ENCODE measurements at places on chromosomes 7 and 10.

DNA sequence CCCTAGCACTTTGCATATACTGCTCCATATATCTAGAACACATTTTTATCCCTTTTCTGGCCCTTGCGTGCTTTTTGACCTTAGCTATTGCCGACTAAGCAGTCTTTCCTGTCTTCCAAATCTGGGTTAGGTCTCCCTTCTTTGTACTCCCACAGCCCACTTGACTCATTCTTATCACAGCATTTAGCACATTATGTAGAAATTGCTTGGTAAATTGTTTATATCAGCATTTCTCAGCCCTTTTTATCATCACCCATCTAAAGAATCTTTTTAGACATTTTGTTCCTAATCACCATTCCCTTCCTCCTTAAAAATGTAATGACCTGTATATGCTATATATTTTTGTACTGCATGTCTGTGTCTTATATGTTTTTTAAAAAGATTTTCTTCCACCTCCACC lies 101.7 kb downstream of the SDHAF3 start:
- no peaks in the 10 kb centered on the region for H3K36me3 ChIP-seq
- H3K27me3 ChIP-seq = peaks cover 36% of the 10 kb centered on the region
- no peaks in the 10 kb centered on the region for H3K4me1 ChIP-seq
- no peak overlapping the region for H3K4me3 ChIP-seq
- no peak for DNase-seq

- H3K4me1 ChIP-seq = no peaks in the 10 kb centered on the region
- DNase-seq = no peak
- no peaks in the 10 kb centered on the region for H3K27me3 ChIP-seq
- no peak overlapping the region for H3K27ac ChIP-seq
- H3K36me3 ChIP-seq = no peaks in the 10 kb centered on the region
- no peak overlapping the region for H3K4me3 ChIP-seq
Observed at GRCh38 chr10:65313406-65313805, 1612.4 kb upstream of the LRRTM3 start.

- no peaks in the 10 kb centered on the region for H3K36me3 ChIP-seq
- DNase-seq = no peak
- H3K4me1 ChIP-seq = no peaks in the 10 kb centered on the region
- H3K27me3 ChIP-seq = no peaks in the 10 kb centered on the region
- H3K27ac ChIP-seq = no peak overlapping the region
Observed at GRCh38 chr10:76012716-76013327, 581.4 kb downstream of the LRMDA start.

DNA sequence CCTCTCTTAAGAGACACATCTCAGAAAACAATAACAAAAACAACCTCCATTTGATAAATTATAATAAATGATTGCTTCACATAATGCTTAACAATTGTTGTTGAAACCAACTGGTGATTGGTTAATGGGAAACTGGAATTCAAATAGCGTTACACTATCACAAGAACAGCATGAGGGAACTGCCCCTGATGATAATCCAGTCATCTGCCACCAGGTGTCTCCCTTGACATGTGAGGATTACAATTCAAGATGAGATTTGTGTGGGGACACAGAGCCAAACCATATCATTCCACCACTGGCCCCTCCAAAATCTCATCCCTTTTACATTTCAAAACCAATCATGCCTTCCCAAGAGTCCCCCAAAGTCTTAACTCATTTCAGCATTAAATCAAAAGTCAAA lies 375.9 kb downstream of the BMPER start:
- no peaks in the 10 kb centered on the region for H3K27me3 ChIP-seq
- no peaks in the 10 kb centered on the region for H3K36me3 ChIP-seq
- H3K4me3 ChIP-seq = no peak overlapping the region
- H3K4me1 ChIP-seq = no peaks in the 10 kb centered on the region

DNA sequence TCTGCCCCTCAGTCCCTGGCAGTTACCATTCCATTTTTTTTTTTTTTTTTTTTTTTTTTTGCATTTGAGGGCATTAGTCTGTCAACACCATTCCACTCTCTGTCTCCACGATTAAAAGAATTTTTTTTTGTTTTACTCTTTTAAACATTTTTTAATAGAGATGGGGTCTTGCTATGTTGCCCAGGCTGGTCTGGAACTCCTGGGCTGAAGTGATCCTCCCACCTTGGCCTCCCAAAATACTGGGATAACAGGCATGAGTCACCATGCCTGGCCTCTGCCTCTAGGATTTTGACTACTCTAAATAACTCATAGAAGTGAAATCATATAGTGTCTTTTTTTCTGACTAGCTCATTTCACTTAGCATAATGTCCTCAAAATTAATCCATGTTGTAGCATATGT lies 16.5 kb upstream of the CLDN3 start:
- H3K4me3 ChIP-seq = no peak overlapping the region
- no peaks in the 10 kb centered on the region for H3K36me3 ChIP-seq
- no peak overlapping the region for H3K27ac ChIP-seq
- no peaks in the 10 kb centered on the region for H3K27me3 ChIP-seq
- H3K4me1 ChIP-seq = no peaks in the 10 kb centered on the region

DNA sequence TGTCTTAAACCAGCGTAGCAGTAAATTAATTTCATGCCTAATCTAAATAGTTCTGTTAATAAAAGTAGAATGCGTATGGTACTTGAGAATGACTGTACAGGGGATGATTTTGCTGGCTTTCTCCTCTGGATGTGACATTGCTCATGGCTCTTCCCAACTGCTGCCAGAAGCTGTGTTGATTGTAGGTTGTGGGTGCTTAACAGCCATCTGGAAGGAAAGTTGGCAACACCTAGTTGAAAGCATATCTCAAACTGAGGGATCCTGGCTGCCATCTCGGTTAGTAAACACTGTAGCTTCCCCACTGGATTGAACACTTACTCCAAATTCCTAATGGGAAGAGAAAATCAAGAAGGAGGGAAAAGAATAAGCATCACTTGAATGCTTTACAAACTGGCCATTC lies 130.9 kb downstream of the NXPH1 start:
- H3K36me3 ChIP-seq = no peaks in the 10 kb centered on the region
- H3K4me3 ChIP-seq = no peak overlapping the region
- H3K27me3 ChIP-seq = no peaks in the 10 kb centered on the region
- no peak overlapping the region for H3K27ac ChIP-seq
- H3K4me1 ChIP-seq = no peaks in the 10 kb centered on the region

DNA sequence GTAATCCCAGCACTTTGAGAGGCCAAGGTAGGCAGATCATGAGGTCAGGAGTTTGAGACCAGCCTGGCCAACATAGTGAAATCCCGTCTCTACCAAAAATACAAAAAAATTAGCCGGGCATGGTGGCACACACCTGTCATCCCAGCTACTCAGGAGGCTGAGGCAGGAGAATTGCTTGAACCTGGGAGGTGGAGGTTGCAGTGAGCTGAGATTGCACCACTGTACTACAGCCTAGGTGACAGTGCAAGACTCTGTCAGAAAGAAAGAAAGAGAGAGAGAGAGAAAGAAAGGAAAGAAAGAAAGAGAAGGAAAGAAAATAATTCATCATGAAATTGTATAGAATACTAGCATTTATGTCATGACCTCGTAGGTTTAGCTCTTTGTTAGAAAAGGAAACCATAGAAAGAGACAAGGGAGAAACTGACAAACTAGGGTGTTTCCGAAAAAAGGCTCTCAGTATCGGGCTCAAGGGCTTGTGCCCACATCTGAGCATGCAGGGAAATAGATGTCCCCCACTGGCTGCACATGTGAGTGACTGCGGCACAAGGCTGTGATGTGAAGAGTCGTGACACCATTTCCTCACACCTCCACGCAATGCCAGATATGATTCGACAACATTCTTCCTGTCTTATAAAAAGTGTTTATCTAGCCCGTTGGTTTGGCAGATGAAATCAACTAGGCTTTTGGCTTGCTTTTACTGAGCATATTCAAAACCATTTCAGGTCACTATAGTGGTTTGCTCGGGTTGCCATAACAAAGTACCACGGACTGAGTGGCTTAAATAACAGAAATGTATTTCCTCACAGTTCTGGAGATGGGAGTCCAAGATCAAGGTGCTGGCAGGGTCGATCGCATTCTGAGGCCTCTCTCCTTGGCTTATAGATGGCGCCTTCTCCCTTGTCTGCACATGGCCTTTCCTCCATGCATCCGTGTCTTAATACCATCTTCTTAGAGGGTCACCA lies 2.0 kb downstream of the SRGN start:
- H3K4me3 ChIP-seq = peak overlapping the region; percentile 89
- peak overlapping the region; percentile 99 for H3K27ac ChIP-seq
- peak; percentile 95 for DNase-seq

DNA sequence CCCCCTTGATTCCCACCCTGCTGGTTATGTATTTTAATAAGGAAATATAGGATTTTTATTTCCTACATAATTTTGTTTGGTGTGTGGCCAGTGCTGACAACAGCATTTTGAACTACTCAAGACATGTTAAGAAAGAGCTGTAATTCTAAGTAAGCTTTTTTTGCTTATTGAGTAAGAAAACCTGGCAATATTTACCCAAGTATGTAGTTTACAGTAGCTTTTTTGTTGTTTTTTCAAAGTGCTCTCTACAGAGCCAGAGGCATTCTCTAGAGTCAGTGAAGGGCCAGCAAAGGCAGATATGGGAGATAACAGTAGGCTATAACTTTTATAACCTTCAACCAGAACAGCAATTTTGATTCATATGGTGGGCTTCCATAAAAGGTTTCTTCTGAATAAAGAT lies 63.2 kb upstream of the TMEM168 start:
- no peak for DNase-seq
- no peak overlapping the region for H3K27ac ChIP-seq
- H3K36me3 ChIP-seq = peaks cover 20% of the 10 kb centered on the region
- no peaks in the 10 kb centered on the region for H3K27me3 ChIP-seq

GRCh38 chr10:77202857-77203256 lies 434.8 kb downstream of the KCNMA1 start:
- H3K27ac ChIP-seq = no peak overlapping the region
- peaks cover 12% of the 10 kb centered on the region for H3K27me3 ChIP-seq
- DNase-seq = no peak
- H3K4me1 ChIP-seq = no peaks in the 10 kb centered on the region
- H3K36me3 ChIP-seq = no peaks in the 10 kb centered on the region
- H3K4me3 ChIP-seq = no peak overlapping the region

DNA sequence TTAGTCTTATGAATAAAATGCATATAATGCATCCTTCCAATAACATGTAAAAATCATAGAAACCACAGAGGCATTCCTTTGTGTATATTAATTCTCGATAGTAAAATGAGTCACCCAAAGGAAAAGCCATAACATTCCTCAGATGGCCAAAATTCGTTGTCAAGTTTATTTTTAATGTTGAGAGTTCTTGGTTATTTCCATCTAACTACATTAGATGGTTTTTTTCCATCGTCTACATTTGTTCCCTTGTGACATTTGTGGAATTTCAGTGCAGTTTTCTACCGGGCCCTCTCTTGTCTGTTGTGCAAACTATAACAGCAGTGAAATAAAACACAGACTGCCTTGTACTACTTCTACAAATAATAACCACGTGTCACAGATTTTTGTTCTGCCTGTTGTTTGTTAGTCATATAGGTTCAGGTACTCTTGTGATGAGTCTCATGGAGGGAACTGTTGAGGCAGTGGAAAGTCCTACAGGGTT lies 54.7 kb upstream of the CCAR1 start:
- no peak overlapping the region for H3K27ac ChIP-seq
- H3K4me1 ChIP-seq = no peaks in the 10 kb centered on the region
- no peak overlapping the region for H3K4me3 ChIP-seq
- no peaks in the 10 kb centered on the region for H3K27me3 ChIP-seq

GRCh38 chr10:71719042-71719441 lies 536 bp downstream of the C10orf105 start:
- no peak for DNase-seq
- peaks cover 50% of the 10 kb centered on the region for H3K4me1 ChIP-seq
- H3K27me3 ChIP-seq = no peaks in the 10 kb centered on the region
- no peak overlapping the region for H3K27ac ChIP-seq
- no peaks in the 10 kb centered on the region for H3K36me3 ChIP-seq
- no peak overlapping the region for H3K4me3 ChIP-seq

GRCh38 chr10:60167050-60167449 lies 222.6 kb downstream of the ANK3 start:
- DNase-seq = no peak
- H3K4me3 ChIP-seq = no peak overlapping the region
- peaks cover 6% of the 10 kb centered on the region for H3K36me3 ChIP-seq
- H3K27ac ChIP-seq = no peak overlapping the region
- no peaks in the 10 kb centered on the region for H3K4me1 ChIP-seq

- no peak overlapping the region for H3K4me3 ChIP-seq
- no peaks in the 10 kb centered on the region for H3K27me3 ChIP-seq
- H3K36me3 ChIP-seq = no peaks in the 10 kb centered on the region
- no peak overlapping the region for H3K27ac ChIP-seq
- DNase-seq = no peak
- no peaks in the 10 kb centered on the region for H3K4me1 ChIP-seq
Observed at GRCh38 chr10:103636492-103636891, 143.0 kb downstream of the NEURL1 start.

DNA sequence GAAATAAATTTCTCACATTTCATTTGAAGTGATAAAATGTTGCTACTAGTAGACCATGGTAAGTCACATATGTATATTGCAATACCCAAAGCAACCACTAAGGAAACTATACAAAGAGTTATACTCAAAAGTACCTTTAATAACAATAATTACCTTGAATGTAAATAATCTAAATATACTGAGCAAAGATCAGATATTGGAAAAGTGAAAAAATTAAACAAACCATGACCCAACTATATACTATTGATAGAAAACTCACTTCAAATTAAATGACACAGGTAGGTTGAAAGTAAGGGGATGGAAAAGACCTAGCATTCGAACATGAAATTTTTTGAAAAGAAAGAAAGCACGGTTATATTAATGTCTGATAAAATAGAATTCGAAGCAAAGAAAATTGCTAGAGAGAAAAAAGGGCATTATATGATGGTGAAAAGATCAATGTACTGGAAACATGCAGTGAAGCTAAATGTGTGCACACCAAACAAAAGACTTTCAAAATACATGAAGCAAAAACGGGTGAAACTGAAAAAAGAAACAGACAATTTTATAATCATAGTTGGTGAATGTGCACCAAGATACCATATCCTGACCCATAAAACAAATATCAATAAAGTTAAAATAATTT lies 29.1 kb downstream of the TFPI2 start:
- no peaks in the 10 kb centered on the region for H3K4me1 ChIP-seq
- DNase-seq = no peak
- H3K4me3 ChIP-seq = no peak overlapping the region
- no peaks in the 10 kb centered on the region for H3K27me3 ChIP-seq
- no peaks in the 10 kb centered on the region for H3K36me3 ChIP-seq

- H3K4me3 ChIP-seq = no peak overlapping the region
- H3K4me1 ChIP-seq = no peaks in the 10 kb centered on the region
- no peak overlapping the region for H3K27ac ChIP-seq
Observed at GRCh38 chr7:109611656-109612055, 1042.0 kb downstream of the DNAJB9 start.

- no peak for DNase-seq
- H3K36me3 ChIP-seq = no peaks in the 10 kb centered on the region
- H3K4me1 ChIP-seq = no peaks in the 10 kb centered on the region
- H3K4me3 ChIP-seq = no peak overlapping the region
- peaks cover 19% of the 10 kb centered on the region for H3K27me3 ChIP-seq
- H3K27ac ChIP-seq = no peak overlapping the region
Observed at GRCh38 chr10:132888898-132889490, 53.4 kb downstream of the CFAP46 start.

GRCh38 chr7:140876519-140877248 lies 48.0 kb downstream of the BRAF start:
- no peak overlapping the region for H3K4me3 ChIP-seq
- H3K4me1 ChIP-seq = peaks cover 56% of the 10 kb centered on the region
- DNase-seq = no peak
- H3K27me3 ChIP-seq = no peaks in the 10 kb centered on the region

GRCh38 chr7:102287111-102287980 lies 678 bp downstream of the SH2B2 start:
- H3K27me3 ChIP-seq = peaks cover 10% of the 10 kb centered on the region
- DNase-seq = peak; percentile 25
- H3K36me3 ChIP-seq = no peaks in the 10 kb centered on the region

GRCh38 chr10:123648595-123648994 lies 17.6 kb upstream of the GPR26 start:
- no peaks in the 10 kb centered on the region for H3K36me3 ChIP-seq
- H3K4me1 ChIP-seq = no peaks in the 10 kb centered on the region
- DNase-seq = no peak

Measured in activated naive CD4-positive, alpha-beta T cell treated with anti-CD3 and anti-CD28 coated beads for 36 hours (primary cell).